ELF-1 (cell line): ENCODE measurements at places on chromosomes 11 and 22.

DNA sequence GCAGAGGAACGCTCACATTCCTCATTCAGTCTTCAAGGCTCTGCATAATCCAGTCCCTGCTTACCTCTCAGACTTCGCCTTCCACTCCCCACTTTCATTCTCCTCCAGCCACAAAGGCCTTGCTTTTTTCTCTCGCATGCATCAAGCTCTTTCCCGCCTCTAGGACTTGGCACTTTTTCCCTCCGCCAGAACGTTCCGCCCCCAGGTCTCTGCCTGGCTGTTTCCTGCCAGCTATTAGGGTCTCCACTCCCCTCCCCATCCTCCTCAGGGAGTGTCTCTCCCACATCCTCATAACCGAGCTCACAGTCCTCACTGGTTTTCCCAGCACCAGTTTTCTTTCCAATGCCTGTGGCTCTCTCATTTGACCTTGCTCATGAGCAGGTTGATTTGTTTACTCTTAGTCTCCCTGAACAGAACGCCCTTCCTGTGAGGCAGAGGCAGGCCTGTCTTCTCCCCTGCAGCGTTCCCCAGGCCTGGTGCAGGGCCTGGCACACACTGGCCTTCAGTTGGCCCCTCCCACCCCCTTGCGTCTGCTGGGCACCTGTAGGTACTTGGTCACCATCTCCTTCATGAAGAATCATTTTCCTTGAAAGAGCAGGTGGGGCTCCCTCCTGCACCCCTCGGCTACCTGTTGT is 75.2 kb downstream of the RTL6 start:
- no peak for DNase-seq

- DNase-seq: no peak
These were observed 58.9 kb downstream of the PARVA start for GRCh38 chr11:12436266-12436665.

GRCh38 chr11:111378185-111378860 is 752 bp downstream of the POU2AF1 start:
- DNase-seq: no peak

DNA sequence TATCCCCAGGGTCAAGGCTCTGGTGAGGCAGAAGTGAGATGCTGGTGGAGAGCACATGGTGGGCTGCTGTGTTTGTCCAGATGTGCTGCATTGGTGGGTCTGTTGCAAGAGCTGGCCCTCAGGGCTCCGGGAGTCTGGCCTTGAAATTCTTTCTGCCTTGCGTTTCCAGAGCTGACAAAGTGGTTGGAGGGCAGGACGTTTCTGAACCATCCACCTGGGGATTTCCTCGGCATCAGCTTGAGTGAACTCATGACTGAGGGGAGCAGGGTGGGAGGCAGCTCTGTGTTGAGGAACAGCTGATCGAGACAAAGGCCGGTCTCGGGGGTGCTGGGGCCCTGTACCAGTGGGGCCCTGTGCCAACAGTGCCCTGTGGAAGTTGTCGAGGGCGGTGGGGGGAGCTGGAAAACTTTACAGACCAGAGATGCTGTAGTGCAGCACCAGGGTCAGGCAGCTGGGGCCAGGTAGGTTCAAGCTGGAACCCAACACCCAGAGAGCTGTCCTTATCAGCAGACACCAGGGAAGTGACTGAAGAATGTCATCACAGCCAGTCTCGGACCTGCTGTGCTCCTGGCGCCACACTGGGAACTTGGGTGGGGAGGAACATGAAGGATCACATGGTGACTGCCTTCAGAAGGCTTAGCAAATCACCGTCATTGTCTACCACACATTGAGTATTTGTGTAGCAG is 4.9 kb downstream of the TSKU start:
- DNase-seq: peak; percentile 71

- DNase-seq: no peak
These were observed 37.9 kb downstream of the SREBF2 start for GRCh38 chr22:41870786-41871185.

GRCh38 chr22:28978863-28979796 is 82.5 kb downstream of the C22orf31 start:
- DNase-seq: no peak

- no peak for DNase-seq
These were observed 394.0 kb downstream of the LRRC4C start for GRCh38 chr11:41065432-41065831.

- DNase-seq: no peak
These were observed 80.4 kb upstream of the KCNQ1OT1 start for GRCh38 chr11:2779981-2780849.

DNA sequence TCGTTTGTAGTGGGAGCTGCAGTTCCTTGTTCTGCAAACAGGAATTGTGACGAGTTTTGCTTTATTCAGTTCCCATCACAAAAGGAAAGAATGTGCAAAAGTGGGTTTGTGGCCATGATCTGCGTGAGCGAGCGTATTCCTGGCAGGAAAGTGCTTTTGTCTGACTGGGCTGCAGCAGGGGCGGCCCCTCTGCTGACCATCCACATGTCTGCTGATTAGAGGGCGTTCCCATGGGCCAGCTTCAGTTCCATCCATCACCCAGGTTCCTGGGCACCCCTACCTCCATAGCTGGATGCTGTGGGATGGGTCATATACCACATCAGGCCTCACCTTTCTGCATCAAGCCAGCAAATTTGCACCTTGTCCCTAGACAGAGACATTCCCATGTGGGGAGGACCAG is 28.9 kb upstream of the GAL start:
- DNase-seq: no peak

DNA sequence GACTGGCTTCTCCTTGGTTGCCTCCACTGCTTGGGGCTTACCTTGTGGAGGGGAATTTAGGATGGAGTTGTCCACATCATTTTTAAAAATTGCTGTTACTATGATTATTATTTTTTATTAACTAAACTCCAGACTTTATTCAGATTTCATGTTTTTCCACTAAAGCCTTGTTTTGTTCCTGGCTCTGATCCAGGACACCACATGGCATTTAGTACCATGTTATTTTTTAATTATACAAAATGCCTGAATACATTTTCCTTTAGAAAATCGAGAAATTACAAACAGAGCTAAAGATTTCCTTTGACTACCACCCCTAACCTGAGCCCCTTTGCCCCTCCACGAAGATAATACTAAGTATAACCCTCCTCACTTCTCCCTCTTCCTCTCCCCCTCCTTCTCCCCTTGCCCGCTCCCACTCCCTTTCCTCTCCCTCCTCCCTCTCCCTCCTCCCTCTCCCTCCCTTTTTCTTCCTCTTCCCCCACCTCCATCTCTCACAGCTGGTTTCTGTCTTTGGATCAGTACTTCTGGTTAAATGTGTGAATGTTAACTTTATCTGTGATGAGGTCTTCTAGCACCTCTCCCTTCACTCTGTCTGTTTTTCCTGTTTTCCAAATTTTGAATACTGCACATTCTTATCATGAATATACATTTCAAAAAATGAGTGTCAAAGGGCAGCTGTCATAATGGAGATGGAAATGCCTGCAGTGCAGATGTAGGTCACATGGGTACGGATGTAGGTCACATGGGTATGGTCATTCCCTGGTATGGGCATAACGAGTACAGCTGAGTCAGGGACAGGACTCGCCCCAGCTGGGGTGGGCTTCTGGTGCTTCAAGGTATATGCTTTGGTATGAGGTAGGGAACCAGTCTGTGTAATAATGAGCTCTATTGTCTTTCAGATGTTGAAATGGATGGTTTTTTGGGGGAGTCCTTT is 54.4 kb upstream of the OR4B1 start:
- no peak for DNase-seq

- no peak for DNase-seq
These were observed 148.3 kb upstream of the RASSF10 start for GRCh38 chr11:12860827-12861226.

- no peak for DNase-seq
These were observed 6.7 kb upstream of the CYTH4 start for GRCh38 chr22:37275622-37276021.

DNA sequence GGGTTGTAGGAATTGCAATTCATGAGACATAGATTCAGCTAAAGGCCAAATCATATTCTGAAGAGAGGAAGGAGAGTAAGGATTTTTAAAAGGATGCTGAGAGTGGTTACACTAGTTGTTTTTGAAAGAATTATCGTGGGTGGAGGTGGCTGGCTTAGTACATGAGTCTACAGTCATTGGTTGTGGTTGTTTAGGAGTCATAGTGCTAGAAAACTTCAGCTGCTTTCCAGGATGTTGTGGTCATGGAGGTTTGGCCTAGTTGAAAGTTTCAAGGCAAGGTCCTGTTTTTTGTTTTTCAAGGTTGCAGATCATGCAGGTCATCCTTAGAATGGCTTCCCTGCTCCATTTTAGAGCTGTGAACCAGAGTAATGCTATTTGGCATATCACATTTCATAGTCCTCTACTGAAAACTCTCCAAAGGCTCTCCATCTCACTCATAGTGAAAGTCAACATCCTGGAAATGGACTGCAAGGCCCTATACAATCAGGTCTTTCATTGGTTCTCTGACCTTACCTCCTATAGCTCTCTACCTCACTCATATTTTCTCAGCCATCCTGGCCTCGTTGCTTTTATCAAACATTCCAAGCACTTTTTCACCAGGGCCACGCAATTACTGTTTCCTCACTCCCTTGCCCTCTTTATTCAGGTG is 26.1 kb upstream of the ZBTB44 start:
- no peak for DNase-seq

DNA sequence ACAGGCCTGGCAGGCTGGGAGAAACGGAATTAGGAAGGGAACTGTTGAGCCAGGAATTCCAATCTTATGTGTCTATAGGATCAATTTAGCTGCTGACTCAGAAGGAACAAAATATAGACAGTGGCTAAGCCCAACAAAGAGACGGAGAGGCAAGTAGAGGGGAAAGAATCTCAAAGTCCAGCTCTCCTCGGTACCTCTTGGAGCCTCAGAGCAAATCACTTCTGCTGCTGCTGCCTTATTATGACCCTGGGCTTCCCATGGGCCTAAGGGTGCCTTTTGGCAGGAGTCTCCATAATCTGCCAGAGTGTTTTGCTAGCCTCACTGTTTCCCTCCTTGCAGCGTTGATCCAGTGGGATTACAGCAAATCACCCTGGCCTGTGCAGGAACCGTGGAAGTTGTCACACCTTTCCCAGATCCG is 31.7 kb downstream of the PAX6 start:
- DNase-seq: peak; percentile 23

DNA sequence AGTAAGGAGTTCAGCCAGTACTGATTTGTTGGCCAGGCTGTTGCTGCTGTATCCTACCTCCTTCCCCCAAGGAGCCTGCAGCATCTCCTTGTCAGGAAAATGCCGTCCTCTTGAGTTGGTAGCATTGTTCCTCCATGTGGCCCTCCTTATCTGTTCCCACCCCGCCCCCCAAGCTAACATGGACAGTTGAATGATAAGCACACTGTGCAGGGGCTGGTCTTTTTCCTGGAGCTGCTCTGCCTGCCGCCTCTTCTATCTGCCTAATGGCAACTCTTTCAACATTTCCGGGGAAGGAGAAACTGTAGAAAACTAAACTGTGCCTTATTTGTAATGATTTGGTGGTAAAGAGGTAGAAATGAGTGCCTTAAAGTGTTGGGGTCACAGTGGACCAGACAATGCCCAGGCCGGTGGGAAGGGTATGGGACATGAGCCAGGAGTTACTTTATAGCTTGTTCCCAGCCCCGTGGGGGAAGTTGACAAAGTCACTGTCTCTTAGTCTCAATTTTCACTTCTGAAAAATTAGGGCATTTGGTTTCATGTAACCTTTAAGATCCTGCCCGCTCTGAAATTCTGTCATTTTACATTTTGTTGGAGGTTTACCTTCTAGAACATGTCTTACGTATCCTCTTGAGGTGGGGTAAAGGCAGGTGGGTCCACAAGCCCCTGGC is 4.5 kb downstream of the FAM118A start:
- peak; percentile 50 for DNase-seq

GRCh38 chr11:21543901-21544300 is 649.0 kb upstream of the ANO5 start:
- no peak for DNase-seq

DNA sequence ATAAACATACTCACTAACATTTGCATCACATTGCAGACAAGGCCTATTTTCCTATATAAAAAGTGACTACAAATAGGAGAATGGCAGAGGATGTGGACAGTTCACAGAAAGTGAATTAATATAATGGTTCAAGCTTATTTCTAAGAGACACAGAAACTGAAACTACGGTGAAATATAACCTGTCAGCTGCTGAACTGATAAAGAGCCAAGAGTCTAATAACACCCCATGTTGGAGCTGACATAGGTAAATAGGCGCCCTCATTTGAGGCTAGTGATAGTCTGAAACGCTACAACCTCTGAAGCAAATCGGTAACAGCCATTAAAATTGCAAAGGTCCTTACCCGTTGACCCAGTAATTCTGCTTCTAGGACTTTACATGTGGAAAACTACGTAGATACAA is 14.0 kb downstream of the AP1B1 start:
- DNase-seq: no peak

DNA sequence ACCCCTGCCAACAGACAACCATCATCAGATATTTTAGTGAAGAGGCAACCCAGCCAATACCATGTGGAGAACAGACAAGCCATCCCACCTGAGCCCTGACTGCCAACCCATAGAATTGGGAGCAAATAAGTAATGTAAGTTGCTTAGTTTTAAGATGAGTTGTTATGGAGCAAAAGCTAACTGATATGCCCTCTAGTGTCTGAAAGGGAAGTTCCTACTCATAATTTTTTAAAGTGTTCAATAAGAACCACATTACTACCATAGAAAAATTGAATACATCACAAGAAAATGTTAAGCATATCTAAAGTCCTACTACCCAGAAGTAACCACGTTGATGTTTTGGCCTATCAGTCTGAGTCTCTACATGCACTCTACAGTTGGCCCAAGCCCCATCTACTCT is 50.8 kb upstream of the SLC36A4 start:
- no peak for DNase-seq

DNA sequence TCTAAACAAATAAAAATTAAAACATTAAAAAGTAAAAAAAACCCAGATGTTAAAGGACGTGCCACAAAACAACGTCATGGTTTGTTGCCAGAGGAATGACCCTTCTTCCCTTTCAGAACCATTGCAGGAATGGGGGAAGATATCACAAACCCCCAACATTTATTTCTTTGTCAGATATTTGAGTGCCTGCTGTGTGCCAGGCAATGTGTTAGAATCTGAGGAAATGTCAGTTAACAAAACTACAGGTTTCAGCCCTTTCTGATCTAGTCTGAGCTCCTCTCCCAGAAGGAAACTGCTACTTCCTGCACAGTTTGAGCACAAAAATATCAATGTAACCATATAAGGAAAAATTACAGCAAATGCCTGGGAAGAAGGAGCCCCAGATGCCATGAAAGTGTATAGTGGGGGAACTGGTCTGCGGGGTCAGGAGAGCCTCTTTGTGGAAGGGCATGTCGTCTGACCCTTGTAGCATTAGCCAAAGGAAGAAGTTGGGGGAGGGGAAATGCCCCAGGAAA is 7.1 kb upstream of the NHERF4 start:
- no peak for DNase-seq

GRCh38 chr11:17449158-17449557 is 27.5 kb downstream of the ABCC8 start:
- DNase-seq: no peak

GRCh38 chr11:65433657-65434056 is 11.1 kb downstream of the NEAT1 start:
- no peak for DNase-seq

DNA sequence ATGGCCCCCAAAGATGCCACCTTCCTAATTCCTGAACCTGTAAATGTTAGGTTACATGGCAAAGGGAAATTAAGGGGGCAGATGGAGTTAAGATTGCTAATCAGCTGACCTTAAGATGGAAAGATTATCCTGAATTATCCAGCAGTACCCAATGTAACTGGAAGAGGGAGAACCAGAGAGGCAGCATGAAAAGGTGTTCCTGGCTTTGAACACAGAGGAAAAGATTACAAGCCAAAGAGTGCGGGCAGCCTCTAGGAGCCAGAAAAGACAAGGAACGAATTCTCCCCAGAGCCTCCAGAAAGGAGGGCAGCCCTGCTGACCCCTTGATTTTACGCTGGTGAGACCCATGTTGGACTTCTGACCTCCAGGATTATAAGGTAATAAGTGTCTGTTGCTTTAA is 15.1 kb upstream of the THRSP start:
- DNase-seq: no peak
